Heart left ventricle (tissue), 16 donors: ENCODE measurements at places on chromosomes 7 and 10. TPM values are rescaled to one million over a fixed set of nuclear protein-coding genes. Genes with fewer than 3 reads are reported as not detected.

DNA sequence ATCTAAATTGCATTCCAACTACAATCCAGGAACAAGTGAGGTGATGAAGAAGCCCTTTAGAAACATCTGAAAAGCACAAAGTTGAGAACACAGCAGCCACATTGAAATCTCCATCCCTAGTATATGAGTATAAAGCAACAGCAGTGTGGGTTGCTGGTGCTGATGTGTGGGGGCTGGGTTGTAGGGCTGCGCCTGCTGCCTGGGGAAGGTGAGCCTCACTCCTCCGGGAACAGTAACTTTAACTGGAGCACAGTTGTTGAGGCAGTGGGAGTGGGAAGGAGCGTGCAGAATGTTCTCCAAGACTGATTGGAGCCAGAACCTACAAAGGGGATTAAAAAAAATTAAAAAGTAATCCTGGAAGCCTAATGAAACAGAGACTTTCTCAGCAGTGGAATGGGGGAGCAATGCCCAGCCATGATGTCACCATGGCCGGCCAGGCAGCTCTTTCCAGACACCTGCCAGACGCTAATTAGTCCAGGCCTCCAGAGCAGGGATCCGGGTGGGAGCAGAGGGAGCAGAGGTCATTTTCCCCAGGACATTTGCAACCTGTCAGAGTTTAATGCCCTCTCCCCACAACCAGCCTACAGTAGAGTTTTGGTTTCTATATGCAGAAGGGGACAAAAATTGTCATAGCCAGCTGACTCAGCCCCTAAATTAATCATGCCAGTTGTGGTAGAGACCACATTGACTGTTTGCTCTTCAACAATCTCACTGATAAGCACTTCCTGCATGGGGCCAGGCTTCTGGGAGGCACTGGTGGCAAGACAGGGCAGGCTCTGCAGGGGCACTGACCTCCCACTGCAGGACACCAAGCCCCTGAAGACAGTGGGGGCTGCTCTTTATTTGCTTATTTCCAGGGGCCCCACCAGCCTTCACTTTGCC lies 133.0 kb upstream of the ZNF32 start:
- no peaks in the 10 kb centered on the region for H3K27me3 ChIP-seq
- no peak overlapping the region for H3K4me3 ChIP-seq
- no peaks in the 10 kb centered on the region for H3K4me1 ChIP-seq
- DNase-seq = no peak

DNA sequence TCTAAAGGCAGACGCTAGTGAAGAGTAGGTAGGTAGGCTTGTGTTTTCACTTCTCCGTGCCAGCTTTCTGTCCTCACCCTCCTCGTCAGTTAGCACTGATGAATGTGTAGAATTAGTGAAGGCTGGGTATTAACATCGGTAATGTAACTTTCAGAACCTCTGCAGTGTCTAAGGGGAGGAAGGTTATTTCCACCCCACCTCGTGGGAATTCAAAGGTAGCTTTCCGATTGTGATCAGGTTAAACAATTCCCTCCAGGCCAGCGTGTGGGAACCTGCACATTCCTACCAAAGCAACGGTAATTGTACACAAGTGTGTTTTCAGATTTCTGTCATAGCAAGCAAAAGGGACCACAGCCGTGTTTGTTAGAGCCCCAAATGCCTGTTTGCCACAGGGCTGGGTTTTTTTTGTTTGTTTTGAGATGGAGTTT lies 405.0 kb upstream of the GALNT17 start:
- no peak overlapping the region for H3K4me3 ChIP-seq
- no peaks in the 10 kb centered on the region for H3K27me3 ChIP-seq
- no peaks in the 10 kb centered on the region for H3K4me1 ChIP-seq
- H3K27ac ChIP-seq = no peak overlapping the region
- H3K36me3 ChIP-seq = no peaks in the 10 kb centered on the region

DNA sequence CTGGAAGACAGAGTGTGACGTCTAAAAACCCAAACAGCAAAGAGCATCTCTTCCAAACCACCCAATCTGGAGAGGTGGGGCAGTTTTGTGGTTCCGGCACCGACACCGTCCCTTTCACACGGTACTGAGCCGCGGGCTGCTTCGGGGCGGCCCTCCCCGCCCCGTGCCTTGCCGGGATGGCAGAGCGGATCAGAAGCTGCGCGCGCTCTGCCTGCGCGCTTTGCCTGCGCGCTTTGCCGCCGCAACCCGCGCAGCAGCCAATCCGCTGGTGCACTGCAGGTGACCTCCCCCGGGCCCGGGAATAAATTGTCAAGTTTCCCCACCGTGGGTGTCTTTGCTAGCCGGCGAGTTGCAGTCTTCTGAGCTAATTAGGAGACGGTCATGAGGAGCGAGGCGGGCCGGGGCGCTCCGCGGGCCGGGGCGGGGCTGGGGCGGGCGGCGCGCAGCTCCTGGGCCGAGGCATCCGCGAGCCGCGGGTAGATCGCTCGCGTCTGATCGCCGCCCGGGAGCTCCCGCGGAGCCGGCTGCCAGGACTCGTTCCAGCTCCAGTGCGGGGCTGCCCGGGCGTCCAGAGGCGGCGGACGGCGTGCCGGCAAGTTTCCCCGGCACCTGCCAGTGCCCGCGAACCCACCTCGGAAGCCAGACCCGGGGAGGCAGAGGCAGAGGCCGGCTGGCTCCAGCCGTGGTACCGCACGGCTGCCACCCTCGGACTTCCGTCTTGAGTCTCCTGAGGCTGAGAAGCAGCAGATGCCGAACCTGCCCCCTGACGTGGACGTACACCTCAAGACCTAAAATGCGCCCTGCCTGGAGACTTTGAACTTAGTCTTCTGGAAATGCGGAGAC lies 536.0 kb upstream of the GALNT17 start:
- H3K27me3 ChIP-seq = no peaks in the 10 kb centered on the region
- H3K36me3 ChIP-seq = no peaks in the 10 kb centered on the region
- no peaks in the 10 kb centered on the region for H3K4me1 ChIP-seq

The NRCAM gene
- 0.35 TPM for total RNA-seq

- H3K27ac ChIP-seq = no peak overlapping the region
- no peaks in the 10 kb centered on the region for H3K36me3 ChIP-seq
- no peaks in the 10 kb centered on the region for H3K27me3 ChIP-seq
- DNase-seq = peak; percentile 56
- H3K4me3 ChIP-seq = no peak overlapping the region
- no peaks in the 10 kb centered on the region for H3K4me1 ChIP-seq
Measured at GRCh38 chr10:6537770-6538169, 42.3 kb downstream of the PRKCQ start.

DNA sequence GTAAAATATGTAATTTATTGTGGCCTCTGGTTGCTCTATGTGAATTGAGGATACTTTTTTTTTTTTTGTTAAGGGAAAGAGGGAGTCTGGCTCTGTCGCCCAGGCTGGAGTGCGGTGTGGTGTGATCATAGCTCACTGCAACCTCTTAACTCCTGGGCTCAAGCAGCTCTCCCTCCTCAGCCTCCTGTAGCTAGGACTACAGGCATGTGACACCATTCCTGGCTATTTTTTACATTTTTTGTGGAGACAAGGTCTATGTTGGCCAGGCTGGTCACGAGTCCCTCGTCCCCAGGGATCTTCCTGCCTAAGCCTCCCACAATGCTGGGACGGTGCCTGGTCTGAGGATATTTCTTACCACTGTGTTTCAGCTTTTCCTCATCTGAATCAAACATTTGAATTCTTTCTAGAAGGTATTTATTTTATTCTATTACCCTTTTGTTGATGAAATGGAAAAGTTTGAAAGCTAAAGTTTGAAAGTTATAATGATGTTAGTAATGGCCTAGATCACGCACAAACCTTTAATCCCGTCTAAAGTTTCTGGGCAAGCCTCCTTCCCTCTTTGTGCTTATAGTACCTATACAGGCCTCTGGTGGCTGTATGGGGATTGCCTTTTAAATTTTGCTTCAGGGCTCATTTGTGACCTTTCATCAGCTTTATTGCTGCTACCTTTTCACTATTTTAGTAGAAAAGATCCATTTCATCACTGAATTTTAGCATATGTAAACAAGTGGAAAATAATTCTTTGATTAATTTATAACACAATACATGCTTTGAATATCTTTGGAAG lies 2.0 kb downstream of the IFRD1 start:
- peak overlapping the region; percentile 86 for H3K4me3 ChIP-seq
- DNase-seq = peak; percentile 44
- peak overlapping the region; percentile 94 for H3K27ac ChIP-seq
- no peaks in the 10 kb centered on the region for H3K36me3 ChIP-seq

The THSD7A gene
- 0.67 TPM for total RNA-seq

The VWA2 gene
- not detected for total RNA-seq

The STN1 gene
- 53.1 TPM for total RNA-seq

DNA sequence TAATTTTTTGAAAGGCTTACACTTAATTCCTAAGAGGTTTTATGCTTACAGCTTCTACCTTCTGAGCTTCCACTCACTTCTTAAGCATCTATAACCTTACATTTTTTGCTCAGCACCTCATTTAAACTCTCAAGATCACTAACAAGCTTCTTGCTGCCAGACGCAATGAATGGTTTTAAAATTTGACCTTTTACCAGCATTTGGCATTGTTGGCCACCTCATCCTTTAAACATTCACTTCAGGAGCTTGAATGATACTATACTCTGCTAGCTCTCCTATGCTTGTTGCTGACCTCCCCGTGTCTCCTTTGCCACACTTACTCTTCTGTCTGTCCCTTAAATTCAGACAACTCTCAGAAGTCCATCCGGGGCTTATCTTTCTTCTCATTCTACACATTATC lies 37.7 kb upstream of the ODAD2 start:
- no peaks in the 10 kb centered on the region for H3K4me1 ChIP-seq
- H3K4me3 ChIP-seq = no peak overlapping the region
- no peaks in the 10 kb centered on the region for H3K27me3 ChIP-seq

DNA sequence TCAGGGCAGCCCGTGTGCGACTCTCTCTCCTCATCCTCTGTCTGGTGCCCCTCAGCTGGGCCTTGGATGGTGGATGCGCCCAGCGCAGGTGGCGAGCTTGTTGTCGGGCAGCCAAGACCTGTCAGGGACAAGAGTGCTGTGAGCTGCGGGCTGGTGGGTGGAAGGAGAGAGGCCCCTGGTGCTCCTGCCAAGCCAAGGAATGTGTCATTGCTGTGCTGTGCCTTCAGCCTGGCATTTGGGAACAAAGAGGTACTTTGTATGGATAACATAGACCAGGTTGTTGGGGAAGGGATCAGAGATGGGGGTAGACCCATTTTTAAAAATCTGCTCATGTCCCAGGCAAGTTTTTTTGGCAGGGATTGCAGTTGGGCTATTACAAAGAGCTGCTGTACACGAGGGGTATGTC lies 120.9 kb downstream of the PKD1L1 start:
- DNase-seq = peak; percentile 42
- H3K36me3 ChIP-seq = no peaks in the 10 kb centered on the region
- no peak overlapping the region for H3K27ac ChIP-seq
- no peaks in the 10 kb centered on the region for H3K27me3 ChIP-seq

GRCh38 chr7:65840446-65840845 lies 32.4 kb upstream of the VKORC1L1 start:
- H3K4me3 ChIP-seq = no peak overlapping the region
- H3K4me1 ChIP-seq = no peaks in the 10 kb centered on the region
- no peak overlapping the region for H3K27ac ChIP-seq
- no peaks in the 10 kb centered on the region for H3K27me3 ChIP-seq

- no peaks in the 10 kb centered on the region for H3K36me3 ChIP-seq
- peak overlapping the region; percentile 82 for H3K4me3 ChIP-seq
- DNase-seq = no peak
- no peaks in the 10 kb centered on the region for H3K27me3 ChIP-seq
Measured at GRCh38 chr10:102120991-102121738, 997 bp upstream of the LDB1 start.

The PIK3CG gene
- total RNA-seq = 2.3 TPM

The NPTX2 gene
- total RNA-seq = 0.52 TPM

GRCh38 chr7:85065306-85065705 lies 121.5 kb downstream of the SEMA3D start:
- no peak overlapping the region for H3K27ac ChIP-seq
- peaks cover 35% of the 10 kb centered on the region for H3K4me1 ChIP-seq
- no peaks in the 10 kb centered on the region for H3K36me3 ChIP-seq
- no peaks in the 10 kb centered on the region for H3K27me3 ChIP-seq
- DNase-seq = peak; percentile 18

GRCh38 chr10:34590793-34591192 lies 224.3 kb downstream of the PARD3 start:
- no peaks in the 10 kb centered on the region for H3K27me3 ChIP-seq
- H3K36me3 ChIP-seq = no peaks in the 10 kb centered on the region
- no peaks in the 10 kb centered on the region for H3K4me1 ChIP-seq
- no peak overlapping the region for H3K27ac ChIP-seq
- H3K4me3 ChIP-seq = no peak overlapping the region
- DNase-seq = no peak

- no peaks in the 10 kb centered on the region for H3K4me1 ChIP-seq
- H3K36me3 ChIP-seq = no peaks in the 10 kb centered on the region
- H3K4me3 ChIP-seq = no peak overlapping the region
- H3K27me3 ChIP-seq = no peaks in the 10 kb centered on the region
- no peak for DNase-seq
Measured at GRCh38 chr7:122219253-122219865, 75.3 kb upstream of the AASS start.

- H3K27me3 ChIP-seq = no peaks in the 10 kb centered on the region
- H3K4me3 ChIP-seq = no peak overlapping the region
- no peaks in the 10 kb centered on the region for H3K4me1 ChIP-seq
- H3K36me3 ChIP-seq = no peaks in the 10 kb centered on the region
- DNase-seq = no peak
Measured at GRCh38 chr7:18521945-18522566, 26.5 kb downstream of the HDAC9 start.

GRCh38 chr7:157139111-157139809 lies 534 bp downstream of the UBE3C start:
- H3K36me3 ChIP-seq = peaks cover 12% of the 10 kb centered on the region
- peaks cover 37% of the 10 kb centered on the region for H3K4me1 ChIP-seq
- peak overlapping the region; percentile 89 for H3K4me3 ChIP-seq
- H3K27me3 ChIP-seq = no peaks in the 10 kb centered on the region
- peak; percentile 57 for DNase-seq

The GHRHR gene
- not detected for total RNA-seq

DNA sequence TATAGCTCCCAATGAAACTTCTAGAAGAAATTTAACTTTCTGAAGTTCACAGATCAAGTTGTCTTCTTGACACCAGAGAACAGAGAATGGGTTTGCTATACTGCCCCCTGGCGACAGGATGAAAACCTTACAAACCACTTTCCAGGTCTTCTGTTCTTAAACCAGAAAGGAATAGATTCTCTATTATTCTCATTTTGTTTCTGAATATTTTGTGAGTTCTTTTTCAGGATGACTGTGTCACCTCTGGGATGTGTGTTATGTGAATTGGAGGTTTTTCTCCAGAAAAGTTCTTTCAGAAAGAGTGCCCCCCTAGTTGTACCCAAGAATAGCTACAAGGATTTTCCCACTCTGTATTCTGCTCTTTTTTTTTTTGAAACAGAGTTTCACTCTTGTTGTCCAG lies 6.3 kb downstream of the IFT22 start:
- H3K27ac ChIP-seq = no peak overlapping the region
- peaks cover 30% of the 10 kb centered on the region for H3K36me3 ChIP-seq
- no peaks in the 10 kb centered on the region for H3K27me3 ChIP-seq
- DNase-seq = no peak
- no peaks in the 10 kb centered on the region for H3K4me1 ChIP-seq
- no peak overlapping the region for H3K4me3 ChIP-seq

- H3K4me1 ChIP-seq = peaks cover 7% of the 10 kb centered on the region
- no peak overlapping the region for H3K4me3 ChIP-seq
- no peaks in the 10 kb centered on the region for H3K36me3 ChIP-seq
- H3K27ac ChIP-seq = no peak overlapping the region
- DNase-seq = no peak
Measured at GRCh38 chr10:3190817-3191216, 18.2 kb upstream of the PITRM1 start.
